ENCODE measurements at places on chromosomes 12 and 14.

GRCh38 chr14:38958589-38958988, 144.4 kb downstream of the SEC23A start:
- DNase-seq: no peak

DNA sequence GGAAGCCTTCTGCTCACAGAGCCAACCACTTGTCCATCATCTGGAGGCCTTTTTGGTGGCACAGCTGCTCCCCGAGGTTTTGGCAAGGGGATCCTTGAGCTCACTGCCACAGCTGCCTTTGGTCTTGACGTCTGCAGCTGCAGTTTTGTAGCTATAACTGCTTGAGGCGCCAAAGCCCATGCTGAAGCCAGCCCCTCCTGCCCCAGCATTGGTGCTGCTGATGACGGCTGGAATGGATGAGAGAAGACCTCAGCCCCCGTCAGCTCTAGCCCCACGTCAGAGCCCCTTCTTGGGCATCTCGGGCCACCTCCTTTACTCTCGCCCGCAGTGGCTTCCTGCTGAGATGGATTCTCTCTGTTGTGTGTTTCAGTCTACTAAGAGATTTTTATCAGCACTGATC, 12.3 kb upstream of the KRT74 start:
- no peak for DNase-seq

GRCh38 chr12:105399428-105400081, 69.1 kb downstream of the C12orf75 start:
- DNase-seq: no peak

- peak; percentile 86 for DNase-seq
These were observed 4.2 kb upstream of the AJUBA start for GRCh38 chr14:22986508-22987054.

DNA sequence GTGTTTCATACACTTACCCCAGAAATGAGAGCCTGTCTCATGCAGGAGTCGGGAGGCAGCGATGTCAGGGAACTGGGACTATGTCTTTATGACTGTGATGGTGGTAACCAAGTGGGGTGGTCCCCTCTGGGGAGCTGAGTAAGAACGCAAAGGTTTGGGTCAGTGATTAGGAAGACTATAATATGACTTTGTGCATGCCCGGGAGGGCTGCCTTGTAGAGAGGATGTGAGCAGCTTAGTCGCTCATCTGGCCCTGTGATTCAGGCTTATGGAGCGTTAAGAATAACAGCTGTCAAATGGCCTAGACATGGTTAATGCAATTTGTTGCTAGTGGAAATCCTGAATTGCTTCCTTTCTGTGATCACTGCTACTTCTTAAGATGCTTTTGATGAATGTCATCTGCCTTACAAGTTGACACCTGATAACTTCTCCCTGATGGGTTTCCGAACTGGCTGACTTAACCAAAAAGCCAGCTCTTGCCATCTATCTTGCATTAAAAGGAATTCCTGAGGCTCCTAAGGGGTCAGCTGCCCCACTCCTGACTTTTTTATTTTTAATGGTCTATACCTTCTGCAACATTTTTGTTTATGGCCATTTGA, 35.4 kb upstream of the AACS start:
- DNase-seq: no peak

DNA sequence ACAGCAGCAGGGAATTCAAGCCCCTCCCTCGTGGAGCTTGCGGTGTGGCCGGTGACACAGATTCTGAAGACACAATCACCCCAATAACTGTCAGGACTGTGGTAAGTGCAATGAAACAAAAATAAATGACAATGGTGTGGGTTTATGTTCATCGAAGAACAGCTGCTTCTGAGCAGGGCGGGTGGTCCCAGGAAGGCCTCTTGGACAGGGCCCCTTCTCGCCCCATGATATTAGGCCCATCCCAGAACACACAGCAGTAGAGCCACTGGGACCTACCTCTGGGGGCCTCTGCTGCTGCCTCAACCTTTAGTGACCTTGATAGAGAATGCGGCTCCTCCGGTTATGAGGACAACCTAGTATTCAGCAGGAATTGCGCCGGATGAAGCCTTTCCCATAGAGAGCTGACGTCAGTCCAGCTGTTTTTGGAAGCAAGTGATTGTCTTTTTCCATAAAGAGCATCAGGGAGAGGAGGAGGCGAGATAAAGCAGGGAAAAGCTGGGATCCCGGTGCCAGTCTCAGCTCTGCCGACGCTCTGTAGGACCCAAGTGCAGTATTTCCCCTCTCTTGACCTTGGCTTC, 84.1 kb upstream of the BCL11B start:
- DNase-seq: no peak

GRCh38 chr12:107511292-107511691, 174.3 kb upstream of the PWP1 start:
- no peak for DNase-seq

DNA sequence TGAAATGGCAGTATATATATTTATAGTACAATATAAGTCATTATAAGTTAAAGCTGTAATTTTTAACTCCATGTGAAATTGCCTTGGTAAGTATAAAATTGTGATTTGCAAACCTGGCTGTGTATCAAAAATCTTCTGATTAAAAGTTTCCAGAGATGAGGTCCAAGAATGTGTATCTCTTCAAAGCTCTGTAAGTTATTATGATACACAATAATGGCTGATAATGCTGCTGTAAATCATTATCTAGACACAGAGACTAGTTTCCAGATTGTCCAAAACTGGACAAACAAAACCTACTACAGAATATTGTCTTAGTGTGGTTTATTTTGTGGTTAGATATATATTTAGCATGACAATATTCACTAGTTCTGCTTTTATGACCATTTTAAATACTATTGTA, 514.8 kb downstream of the SLC6A15 start:
- no peak for DNase-seq

DNA sequence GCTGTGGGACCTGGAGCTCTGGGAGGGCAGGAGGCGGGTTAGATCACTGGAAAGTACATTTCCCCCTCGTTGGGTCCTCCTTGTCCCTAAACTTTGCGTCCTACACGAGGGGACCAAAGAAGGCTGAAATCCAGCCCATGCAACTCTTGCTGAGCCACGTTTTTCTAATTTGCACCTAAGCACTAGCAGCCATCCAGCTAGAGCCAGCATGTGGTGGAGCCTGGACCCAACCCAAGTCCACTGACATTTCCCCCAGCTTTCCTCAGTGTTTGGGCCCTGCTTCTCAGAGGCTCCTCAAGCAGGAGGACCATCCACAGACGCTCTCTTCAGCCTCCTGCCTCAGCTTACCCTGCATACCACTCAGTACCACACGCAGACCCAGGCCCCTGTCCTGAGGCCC, 49.7 kb downstream of the TSPAN11 start:
- no peak for DNase-seq

DNA sequence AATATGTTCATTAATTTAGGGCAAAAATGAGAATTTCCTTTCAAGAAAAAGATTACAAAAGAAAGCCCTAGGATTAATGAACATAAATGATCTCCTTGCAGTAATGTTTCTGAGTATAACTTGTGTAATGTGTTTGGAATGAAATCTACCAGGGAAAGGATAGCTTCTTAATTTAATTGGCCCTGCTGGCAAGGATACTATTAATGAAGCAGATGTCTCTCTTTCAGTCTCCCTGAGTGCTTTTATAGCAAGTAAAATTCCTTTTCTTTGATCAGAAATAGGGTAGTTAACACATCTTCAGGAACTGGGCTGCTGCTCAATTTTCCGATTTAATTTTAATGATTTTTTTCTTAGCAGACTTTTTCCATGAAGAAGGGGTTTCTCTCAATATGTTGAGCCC, 379.4 kb upstream of the PDE3A start:
- DNase-seq: no peak

GRCh38 chr12:82015623-82016347, 256.6 kb upstream of the PPFIA2 start:
- DNase-seq: no peak

DNA sequence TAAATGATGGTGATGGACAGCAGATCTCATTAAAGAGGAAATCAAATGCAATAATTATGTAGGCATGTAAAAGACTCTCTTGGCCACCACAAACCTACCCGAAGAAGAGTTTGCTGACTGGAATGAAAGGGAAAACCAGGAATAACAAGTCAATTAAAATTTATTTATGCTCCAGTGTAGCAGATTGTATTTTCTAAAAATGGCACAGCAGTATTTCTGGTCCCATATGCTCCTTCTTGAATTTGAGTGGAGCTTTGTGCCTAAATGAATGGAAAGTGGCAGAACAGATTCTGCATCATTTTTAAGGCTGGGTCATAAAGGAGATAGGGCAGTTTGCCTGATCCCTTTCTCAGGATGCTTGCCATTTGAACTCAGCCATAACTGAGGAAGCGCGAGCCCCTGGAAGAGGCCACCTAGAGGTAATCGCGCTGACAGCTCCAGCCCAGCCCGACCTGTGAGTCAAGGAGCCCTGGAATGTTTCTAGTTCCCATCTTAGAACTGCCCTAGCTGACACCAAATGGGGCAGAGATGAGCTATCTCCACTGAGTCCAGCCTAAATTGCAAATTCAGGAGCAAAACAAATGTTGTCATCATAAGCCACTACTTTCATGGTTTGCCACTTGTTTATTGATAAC, 229.2 kb upstream of the TMTC1 start:
- DNase-seq: no peak

DNA sequence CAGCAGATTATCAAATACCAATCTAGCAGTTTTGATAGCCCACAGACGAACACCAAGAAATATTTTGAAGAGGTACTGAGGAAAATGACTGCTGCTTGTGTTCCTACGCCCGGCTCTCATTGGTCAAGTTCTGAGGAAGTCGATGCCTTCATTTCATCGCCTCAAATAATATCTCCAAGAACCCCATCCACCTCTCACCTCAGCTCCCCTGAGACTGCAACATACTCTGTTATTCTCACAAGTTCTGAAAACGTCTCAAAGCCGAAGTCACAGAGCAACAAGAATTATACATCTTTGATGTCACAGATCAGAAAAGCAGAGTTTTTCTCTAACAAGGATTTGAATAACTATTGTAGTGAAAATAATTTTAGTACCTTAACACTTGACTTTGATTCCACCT, 55.5 kb upstream of the BCAT1 start:
- no peak for DNase-seq

DNA sequence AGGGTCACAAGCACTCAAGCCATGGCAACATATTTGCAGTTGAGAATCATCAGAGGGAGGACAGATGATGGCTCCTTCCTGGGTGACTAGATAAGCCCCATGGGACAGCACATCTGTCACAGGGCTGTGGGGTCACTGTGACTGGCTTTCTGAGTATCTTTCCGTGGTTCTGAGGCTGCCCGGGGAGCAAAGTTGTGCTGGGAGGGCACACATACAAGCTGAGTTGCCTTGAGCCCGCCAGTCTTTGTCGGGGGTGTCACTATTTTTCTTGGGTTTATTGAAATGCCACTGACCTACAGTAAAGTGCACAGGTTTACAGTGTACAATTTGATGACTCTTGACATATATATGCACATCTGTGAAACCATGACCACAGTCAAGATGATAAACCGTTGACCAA, 17.2 kb upstream of the KIF26A start:
- DNase-seq: no peak

DNA sequence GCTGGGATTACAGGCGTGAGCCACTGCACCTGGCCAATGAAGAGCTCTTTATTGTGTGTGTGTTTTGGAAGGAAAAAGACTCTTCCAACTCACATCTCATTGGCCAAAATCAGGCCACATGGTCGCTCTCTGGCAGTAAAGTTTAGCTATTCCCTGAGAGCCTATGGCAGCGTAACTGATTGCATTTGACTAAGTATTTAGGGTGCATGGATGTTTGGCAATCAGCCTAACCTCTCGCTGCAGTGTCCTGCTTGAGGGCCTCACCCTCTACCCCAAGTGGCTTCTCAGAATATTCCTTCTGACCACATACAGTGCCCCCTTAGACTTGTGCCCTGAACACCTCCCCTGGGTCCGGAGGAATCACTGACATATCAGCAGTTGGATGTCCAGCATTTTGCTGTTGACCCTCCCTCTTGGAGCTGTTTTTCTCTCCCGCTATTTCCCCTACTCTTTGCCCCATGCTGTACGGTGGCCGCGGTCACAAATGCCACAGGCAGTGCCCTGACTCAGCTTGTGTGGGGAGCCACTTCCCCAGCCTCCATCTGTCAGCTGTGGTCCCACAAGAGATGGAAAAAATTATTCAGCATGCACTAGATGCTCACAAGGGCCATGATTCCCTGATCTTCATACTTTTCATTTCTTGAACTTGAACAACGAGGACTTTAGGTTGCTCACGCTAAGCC, 9.5 kb downstream of the PHETA1 start:
- no peak for DNase-seq

GRCh38 chr12:116226026-116226425, 51.5 kb downstream of the MED13L start:
- no peak for DNase-seq

DNA sequence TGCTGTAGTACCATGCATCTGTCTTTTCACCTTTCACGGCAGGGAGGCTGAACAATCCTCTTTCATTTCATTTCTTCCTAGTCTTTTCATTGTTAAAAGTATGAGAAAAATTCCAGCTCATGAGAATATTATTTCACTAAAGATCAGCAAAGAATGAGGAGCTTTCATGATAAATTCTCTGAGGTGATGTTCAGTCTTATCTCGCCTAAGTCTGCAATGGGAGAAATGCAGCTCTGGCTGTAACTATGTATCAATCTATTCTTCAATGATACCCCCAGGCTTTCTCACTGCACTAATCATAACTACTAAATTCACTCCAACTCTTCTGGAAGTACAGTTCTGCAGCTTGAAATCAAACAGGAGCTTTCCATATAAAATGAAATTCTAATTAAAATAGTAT, 15.7 kb downstream of the FOXG1 start:
- no peak for DNase-seq

GRCh38 chr14:94844593-94845152, 74.8 kb upstream of the GSC start:
- no peak for DNase-seq

- no peak for DNase-seq
These were observed 200.0 kb downstream of the ADAMTS20 start for GRCh38 chr12:43352001-43352400.

DNA sequence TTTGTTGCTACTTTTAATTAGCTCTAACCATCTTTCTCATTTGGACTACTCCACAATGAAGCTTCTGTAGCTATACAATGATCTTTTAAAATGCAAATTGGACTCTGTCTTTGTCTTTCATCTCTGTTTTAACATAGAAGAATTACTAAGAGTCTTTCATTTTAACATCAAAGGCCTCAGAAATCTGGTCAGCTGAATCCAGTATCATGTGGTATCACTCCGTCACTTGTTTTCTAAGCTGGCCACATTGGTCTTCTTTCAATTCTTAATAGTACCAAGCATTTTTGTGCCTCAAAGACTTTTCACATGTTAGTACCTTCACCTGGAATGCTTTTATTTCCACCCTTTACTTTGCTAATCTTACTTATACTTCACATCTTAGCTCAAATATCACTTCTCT, 95.5 kb upstream of the SLC16A7 start:
- DNase-seq: no peak

- peak; percentile 51 for DNase-seq
These were observed 671 bp downstream of the SPTB start for GRCh38 chr14:64878837-64879634.

DNA sequence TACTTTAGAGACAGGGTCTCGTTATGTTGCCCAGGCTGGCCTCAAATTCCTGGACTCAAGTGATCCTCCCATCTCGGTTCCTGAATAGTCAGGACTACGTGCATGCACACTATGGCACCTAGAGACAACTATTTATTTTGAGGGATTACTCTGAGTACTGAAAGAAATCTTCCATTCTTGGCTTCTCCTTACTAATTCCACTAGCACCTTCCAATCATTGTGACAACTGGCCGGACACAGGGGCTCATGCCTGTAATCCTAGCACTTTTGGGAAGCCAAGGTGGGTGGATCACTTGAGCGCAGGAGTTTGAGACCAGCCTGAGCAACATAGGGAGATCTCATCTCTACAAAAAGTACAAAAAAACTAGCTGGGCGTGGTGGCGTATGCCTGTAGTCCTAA, 42.1 kb upstream of the MTERF2 start:
- DNase-seq: no peak

- DNase-seq: no peak
These were observed 75.5 kb downstream of the TMEM116 start for GRCh38 chr12:111937429-111937828.

Measured in putamen (tissue), 1 donor.